NCI-H2081 treated with DMSO at 0.1 percent for 48 hours (cell line): ENCODE measurements at places on chromosomes 2 and 18.

GRCh38 chr2:81991282-81991681 is 1686.7 kb upstream of the LRRTM1 start:
- DNase-seq: no peak

GRCh38 chr2:234847364-234847635 is 104.5 kb upstream of the SH3BP4 start:
- DNase-seq: no peak

DNA sequence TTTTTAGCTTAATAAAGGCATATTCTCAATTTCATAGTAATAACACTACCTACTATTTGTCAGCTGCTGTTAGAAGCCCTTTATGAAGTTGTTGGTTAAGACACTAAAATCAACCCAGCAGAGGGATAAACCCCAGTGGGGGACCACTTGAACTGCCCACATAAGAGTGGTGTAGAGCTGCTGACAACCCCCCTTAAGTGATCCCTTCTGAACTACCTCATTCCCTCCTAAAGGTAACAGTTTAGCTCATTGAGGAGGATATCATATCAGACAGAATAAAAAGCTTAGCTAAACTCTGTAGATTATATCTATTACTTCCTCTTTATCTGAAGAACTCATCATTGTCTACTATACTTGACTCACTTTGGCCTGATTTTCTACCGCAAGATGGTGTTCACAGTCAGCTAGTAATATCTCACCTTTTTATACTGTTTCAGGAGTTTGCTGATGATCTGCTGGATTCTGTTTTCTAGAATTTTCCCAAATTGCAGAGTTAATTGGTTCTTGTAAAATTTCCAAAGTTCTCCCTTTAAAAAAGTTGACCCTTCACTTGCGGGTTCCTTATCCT is 16.2 kb downstream of the GALM start:
- DNase-seq: no peak

GRCh38 chr2:240141736-240142135 is 1.3 kb upstream of the OTOS start:
- no peak for DNase-seq

DNA sequence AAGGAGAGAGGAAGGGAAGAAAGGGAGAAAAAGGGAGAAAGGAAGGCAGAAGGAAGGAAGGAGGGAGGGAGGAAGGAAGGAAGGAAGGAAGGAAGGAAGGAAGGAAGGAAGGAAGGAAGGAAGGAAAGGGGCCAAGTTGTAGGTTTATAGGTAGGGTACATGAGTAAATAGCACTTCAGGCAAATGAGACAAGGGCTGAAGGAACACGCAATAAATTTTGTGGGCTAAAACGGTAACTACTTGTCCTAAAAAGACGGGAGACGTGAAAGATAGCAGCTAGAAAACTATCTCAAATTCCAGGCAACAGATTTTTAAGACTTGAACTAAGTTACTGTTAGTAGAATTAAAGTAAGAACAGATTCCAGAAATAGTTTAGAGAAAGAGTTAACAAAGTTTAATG is 129.3 kb upstream of the XIRP2 start:
- DNase-seq: no peak

DNA sequence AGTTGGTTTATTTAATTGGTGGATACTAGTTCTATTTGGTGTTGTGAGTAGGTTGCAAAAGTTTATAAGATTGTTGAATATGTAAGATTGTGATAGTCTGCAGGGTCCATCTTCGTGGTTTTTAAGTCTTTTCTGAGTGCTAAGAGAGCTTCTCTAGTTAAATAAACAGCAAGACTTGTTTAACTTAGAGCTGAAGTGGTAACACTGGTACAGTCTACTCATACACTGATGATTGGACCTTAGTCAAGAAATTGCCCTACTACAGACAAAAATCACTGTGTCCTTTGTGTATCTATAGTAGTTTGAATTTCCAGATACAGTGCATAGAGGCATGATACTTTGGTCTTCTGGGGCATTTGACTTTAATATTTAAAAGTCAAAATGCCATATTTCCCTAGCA is 94.6 kb downstream of the PHLPP1 start:
- DNase-seq: no peak

DNA sequence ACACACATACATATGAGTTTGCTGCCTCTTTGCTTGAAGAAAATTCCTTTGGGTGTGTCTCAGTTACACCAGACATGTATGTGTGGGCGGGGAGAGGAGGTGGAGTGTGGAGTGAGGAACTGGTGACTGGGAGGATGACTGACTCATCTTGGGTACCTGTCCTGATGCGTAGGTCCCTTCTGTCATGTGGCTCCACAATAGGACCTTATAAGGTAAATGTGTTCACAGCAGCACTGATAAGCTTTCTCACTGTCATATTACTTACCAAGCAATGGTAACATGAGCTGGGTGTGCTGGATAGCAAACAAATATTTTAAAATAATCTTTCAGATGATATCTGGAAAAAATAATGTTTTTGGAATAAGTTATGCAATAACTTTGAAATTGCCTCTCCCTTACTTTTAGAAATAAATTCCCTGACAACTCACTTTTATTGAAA is 45.1 kb downstream of the SLC9A2 start:
- no peak for DNase-seq

DNA sequence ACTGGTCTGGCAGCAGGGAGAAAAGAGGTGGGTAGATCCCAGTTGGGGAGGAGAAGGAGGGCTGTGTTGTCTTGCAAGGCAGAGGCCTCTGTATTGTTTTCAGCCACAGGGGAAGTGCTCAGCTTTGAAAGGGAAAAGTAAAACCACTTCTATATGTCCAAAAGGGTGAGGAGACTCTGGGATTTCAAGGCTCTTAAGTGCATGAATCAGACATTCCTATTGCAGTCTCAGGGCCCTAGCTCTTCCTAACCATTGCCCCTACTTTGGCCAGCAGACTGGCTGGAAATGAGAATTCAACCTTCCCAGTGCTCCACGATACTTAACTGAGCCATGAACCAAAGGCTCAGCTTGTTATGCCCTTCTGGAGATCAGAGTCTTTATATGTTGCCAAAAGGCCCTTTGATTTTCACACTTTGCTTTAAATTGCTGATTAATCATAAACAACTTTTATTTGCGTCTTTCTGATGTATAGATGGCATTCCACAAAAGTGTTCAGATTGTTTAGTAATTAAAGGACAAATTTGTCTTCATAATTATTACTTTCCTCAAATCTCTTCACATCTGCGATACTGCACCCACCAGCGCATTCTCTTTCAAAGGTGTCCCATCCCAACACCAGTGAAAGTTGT is 313.8 kb upstream of the MMADHC start:
- DNase-seq: no peak
